Gastroesophageal sphincter (tissue), 4 donors: ENCODE measurements at places on chromosomes 13 and 19.

GRCh38 chr19:43362179-43362578 lies 8.7 kb downstream of the CD177 start:
- ATAC-seq, result no peak

DNA sequence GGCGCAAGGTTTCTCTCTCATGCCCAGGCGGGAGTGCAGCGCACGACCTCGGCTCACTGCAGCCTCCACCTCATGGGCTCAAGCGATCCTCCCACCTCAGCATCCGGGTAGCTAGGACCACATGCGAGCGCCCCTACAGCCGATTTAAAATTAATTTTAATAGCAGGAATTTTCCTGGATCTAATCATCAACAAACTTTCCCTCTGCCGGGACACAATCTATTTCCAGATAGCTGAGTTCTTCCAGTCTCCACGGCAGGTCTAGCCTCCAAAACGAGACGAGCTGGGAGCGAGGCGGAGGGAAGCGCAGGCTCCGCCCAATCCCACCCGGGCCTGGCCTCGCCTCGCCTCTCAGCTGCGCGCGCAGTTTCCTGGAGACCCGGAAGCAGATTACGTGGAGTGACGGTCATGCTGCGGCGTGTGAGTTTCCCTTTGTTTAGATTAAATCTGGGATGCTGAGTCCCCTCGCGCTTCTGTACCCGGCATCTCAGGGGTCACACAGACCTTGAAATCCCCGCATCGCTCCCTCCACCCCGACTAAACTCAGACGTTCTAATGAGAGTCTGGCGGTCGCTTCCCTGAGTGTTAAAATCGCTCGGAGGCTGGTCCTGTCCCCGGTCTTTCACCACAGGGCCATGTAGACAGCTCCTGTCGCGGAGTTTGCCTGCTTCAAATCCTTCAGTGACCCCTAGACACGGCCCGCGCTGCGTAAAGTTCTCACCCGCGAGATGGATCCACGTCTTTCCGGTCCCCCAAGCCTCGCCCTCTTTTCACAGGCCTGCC lies at the start of gene ZNF880:
TSS of gene ZNF880 (plus strand) at position 365 of the 782 bp plus-strand sequence. CDS start at position 408, 43 bp downstream.
- ATAC-seq, result peak; percentile 99

GRCh38 chr13:46343279-46343994 lies 43.6 kb downstream of the RUBCNL start:
- no peak for ATAC-seq

DNA sequence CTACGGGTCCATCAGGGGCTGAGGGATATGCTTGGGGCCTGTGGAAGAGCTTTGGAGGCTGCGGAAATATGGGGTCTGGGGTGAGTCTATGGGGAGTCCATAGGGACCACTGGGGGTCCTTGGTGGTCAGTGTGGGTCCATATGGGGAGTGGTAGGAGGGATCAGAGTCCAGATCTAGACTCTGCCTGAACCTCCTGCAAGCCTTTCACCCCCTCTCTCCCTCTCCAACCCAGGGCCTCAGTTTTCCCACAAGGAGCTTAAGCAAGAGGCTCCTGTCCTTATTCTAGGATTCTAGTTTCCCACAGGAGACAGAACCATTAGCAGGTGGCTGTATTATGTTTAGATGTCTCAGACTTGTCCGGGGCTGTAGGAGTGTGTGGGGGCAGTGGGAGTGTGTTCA lies 161.9 kb upstream of the TSHZ3 start:
- ATAC-seq, result no peak

DNA sequence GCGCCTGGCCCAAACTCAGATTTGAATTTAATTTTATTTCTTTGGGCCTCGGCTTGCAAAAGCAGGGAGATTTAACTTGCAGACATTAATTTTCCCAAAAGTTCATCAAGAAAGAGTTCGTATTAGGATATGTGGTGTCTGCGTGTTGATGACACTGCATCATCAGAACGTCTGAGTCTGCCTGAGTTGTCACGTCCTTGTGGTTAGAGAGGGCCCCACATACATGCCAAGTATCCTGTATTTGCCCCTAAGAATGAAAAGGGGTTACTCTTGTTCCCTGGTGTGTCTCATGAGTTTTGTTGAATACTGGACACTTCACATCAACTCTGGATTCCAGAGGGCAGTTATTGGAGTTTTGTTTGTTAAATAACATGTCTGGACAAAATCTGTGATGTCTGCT lies 5.6 kb upstream of the TEX29 start:
- ATAC-seq, result no peak

DNA sequence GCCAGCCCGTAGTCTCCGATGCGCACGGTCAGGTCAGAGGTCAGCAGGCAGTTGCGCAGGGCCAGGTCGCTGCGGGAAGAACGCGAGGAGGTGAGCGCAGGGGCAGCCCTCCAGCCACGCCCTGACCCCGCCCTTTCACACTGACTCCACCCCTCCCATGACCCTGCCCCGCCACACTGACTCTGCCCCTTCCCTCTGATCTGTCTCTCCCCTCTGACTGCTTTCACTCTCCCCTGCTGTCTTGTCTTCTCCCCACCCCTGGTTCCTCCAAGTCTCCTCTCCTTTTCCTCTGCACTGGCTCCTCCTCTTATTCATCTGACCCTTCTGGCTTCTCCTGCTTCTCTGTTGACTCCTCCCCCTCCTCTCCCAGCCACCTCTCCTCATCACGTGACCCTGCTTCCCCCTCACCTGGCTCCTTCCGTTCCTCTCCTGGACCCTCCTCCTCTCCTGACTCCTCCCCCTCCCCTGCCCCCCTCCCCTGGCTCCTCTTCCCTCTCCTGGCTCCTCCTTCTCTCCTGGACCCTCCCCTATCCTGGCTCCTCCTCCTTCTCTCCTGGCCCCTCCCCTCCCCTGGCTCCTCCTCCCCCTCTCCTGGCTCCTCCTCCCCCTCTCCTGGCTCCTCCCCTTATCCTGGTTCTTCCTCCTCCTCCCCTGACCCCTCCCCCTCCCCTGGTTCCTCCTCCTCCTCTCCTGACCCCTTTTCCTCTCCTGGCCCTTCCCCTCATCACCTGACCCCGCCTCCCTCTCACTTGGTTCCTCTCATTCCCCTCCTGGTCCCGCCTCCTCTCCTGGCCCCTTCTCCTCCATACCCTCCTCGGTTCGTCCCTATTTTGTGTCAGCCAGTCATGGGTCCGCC lies 9.9 kb downstream of the LMTK3 start:
- no peak for ATAC-seq
